ENCODE measurements at places on chromosomes 2 and 18. TPM values are rescaled to one million over a fixed set of nuclear protein-coding genes. Genes with fewer than 3 reads are reported as not detected.

GRCh38 chr2:7019191-7019590 is 102.0 kb downstream of the RNF144A start:
- DNase-seq, result no peak

- DNase-seq, result no peak
Measured at GRCh38 chr2:54855434-54855833, 132.0 kb downstream of the EML6 start.

GRCh38 chr2:95296011-95296410 is 1.1 kb upstream of the KCNIP3 start:
- DNase-seq, result no peak

- no peak for DNase-seq
Measured at GRCh38 chr18:11789716-11790510, 61.3 kb upstream of the CHMP1B start.

Gene SLC4A5
- total RNA-seq, result 4.7 TPM

DNA sequence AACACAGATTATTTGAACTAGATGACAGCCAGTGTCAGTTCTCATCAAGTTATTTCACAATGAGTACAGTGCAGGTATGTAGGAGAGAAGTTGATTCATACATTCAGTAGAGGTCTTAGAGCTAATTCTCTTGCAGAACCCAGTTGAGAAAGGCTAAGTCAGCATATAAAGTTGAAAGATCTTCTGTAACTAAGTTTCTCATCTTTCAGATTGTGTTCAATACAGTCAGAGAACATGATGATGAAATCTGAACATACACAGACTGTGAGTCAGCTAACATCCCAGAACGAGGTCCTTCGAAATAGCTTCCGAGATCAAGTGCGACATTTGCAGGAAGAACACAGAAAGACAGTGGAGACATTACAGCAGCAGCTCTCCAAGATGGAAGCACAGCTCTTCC is 41.9 kb upstream of the LIMS1 start:
- no peak for DNase-seq

Gene CYP26B1
- total RNA-seq, result 2.2 TPM

GRCh38 chr2:101168706-101169105 is 17.5 kb upstream of the TBC1D8 start:
- no peak for DNase-seq

Gene FOXD4L1
- 0.17 TPM for total RNA-seq

GRCh38 chr2:20664071-20664390 is 2.9 kb upstream of the GDF7 start:
- DNase-seq, result no peak

GRCh38 chr18:11946756-11947155 is 34.6 kb upstream of the IMPA2 start:
- no peak for DNase-seq

- DNase-seq, result no peak
Measured at GRCh38 chr2:98472132-98472650, 27.5 kb downstream of the INPP4A start.

GRCh38 chr2:223054193-223054781 is 2.3 kb downstream of the KCNE4 start:
- DNase-seq, result peak; percentile 47

Gene CDH7
- total RNA-seq, result not detected

Gene SIGLEC15
- total RNA-seq, result 4.7 TPM

- DNase-seq, result no peak
Measured at GRCh38 chr2:10022966-10023662, 20.2 kb upstream of the KLF11 start.

Gene ANKRD30BL
- total RNA-seq, result not detected

DNA sequence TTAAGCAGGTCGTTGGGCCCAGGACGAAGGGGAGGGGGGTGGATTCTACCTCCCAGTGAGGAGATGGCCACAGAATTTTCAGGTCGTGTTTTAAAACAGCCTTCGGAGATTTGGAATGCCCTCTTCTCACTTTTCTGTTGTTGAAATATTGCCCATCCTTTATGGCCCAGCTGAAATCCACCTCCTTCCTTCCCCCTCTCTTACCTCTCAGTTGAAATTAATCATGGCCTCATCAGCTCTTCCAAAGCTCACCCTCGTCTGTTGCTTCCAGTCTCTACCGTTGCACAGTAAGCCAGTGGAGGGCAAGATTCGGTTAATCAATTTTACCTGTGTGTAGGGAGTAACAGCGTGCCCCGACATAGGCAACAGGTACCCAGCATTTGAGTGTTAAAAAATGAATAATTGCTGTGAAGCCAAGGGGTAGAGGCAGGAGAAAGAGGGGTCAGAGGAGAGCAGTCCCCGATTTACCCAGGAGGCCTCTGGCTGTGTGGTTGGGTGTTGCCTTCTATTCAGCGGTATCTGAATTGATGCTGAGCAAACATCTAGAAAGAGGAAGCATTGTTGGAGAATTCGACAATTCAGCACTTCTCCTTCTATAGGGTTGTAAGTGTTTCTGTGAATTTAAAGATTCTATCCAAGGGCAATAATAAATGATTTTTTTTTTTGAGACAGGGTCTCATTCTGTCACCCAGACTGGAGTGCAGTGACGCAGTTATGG is 8.6 kb upstream of the PDIA6 start:
- no peak for DNase-seq

- no peak for DNase-seq
Measured at GRCh38 chr2:696463-696862, 19.3 kb upstream of the TMEM18 start.

Gene CRYBA2
- not detected for total RNA-seq

- DNase-seq, result no peak
Measured at GRCh38 chr2:12271589-12271984, 445.1 kb upstream of the TRIB2 start.

Gene TBC1D8
- total RNA-seq, result 72.1 TPM

DNA sequence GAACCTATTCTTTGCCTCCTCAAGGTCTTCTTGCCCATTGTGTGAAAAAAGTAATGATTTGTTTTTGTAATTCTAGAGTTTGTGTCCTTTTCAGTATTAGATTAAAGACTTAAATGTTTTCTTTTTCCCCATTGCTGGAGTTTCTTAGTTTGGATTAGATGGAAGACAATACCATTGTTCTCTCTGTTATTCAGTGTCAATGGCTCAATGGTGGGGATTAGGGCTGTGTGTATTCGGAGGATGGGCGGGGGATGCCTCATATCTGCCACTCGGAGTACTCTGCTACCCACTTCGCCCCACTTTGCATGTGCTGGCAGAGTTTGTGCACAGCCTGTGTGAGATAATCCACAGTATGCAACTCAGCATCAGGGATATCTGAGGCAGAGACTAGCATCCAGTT is 90.1 kb downstream of the KLHL29 start:
- no peak for DNase-seq

Gene C2orf69
- 11.9 TPM for total RNA-seq

- no peak for DNase-seq
Measured at GRCh38 chr2:120958623-120959366, 223.1 kb downstream of the GLI2 start.

DNA sequence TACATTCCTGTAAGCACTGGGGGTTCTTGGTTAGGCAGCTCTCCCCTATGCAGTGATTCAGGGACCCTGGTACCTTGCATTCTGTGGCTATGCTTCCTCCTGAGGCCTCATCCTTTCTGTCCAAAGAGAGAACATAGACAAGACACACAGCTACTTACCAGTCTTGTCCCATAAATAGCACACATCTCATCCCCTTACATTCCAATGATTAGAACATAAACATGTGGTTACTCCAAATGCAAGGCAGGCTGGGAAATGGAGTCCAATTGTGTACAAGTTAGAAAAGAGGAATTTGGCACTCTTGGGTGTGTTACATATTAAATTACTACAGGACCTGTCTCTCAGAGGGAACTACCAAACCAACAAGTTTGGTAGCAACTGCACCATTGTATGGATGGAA is 171.3 kb downstream of the ARHGAP15 start:
- DNase-seq, result no peak

DNA sequence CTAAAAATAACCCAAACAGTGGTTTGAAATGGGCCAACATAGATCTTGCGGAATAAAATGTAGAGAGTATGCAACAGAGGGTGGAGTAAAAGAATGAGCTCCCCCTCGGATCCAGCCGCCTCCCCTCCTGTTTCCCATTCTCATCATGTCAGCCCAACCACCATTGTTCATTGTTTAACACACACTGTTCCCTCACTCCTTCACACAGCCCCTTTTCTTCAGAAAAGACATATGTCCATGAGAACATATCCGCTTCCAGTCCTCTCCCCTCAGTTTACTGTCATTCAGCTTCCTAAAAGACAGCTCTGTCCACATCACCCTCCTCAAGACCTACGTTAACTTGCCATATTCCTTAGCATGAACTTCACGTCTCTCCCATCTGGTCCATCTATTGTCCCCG is 62.9 kb upstream of the SERTAD2 start:
- no peak for DNase-seq

Gene DNMT3A
- 51.2 TPM for total RNA-seq

DNA sequence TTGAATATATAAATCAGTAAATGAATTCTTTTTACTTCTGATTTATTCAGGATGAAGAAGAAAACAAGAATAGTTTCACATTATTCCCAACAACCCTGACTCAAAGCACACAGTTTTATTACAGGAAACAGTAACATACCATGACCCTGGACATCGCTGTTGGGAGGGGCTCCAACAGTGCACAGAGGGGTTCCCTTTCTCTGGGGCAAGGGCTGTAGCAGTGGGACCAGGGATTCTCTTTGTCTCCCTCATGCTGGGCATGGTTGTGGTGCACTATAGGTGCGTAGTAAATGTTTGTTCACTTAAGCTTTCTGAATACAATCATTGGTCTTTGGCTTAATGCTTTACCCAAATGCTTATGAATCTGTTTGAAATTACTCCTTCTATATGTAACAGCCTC is 189.4 kb downstream of the BCL2 start:
- DNase-seq, result no peak

- no peak for DNase-seq
Measured at GRCh38 chr2:12273111-12273510, 443.6 kb upstream of the TRIB2 start.

DNA sequence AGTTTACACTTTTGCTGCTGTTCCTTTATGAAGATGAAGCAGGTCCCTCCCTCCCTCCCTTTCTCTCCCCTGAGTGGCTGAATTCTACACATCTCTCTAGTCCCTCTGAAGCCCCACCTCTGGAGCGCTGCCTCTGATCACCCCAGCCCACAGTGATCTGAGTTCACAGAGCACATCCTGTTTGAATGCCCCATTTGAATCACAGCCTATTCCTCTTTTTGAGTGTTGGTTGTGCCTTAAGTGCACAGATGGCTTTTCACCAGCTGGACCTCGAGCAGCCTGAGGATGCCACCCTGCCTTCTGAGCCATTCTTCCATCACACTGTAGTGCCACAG is 87.1 kb downstream of the ITGB1BP1 start:
- DNase-seq, result no peak

DNA sequence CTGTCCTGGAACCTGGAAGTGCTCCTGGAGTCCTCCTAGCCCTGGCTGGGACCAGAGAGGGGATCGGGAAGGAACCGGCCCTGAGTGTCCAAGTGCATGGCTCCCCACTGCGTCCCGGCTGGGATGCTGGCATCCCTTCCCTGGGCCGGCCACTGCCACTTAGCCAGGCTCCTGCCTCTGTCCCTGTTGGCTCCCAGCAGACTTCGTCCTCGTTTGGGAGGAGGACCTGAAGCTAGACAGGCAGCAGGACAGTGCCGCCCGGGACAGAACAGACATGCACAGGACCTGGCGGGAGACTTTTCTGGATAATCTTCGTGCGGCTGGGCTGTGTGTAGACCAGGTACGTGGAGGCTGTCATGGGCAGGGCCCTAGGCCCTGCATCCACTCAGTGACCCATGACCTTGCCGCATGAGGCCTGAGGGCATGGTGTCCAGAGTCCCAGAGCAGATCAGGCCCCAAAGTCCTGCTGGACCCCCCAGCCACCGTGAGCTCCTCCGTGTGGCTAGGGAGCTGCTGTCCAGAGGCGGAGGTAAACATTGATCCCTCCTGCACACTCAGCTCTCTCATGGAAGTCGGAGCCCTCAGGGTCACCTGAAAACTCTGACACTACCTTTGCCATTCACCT is 7.1 kb downstream of the ANO7 start:
- no peak for DNase-seq

Gene TNFAIP6
- total RNA-seq, result 1.4 TPM

Gene IL1RN
- 32.4 TPM for total RNA-seq

DNA sequence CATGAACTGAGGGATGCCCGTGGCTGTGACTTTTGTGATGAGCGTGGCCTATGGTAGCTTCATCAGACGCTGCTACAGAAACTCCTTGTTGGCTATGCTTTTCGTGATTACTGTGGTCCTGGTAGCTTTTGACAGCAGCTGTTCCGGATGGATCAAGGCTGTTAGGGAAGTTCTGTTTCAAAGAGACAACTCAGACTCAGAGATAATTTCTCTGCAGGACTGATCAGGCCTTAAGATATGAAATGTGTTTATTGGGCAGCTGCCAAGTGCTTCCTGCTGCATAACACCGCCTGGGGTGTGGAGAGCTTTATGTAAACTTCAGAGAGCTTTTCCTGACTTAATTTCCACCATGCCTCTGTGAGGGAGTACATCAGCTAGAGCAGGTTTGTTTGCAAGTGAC is 243.8 kb downstream of the TSN start:
- DNase-seq, result no peak

- no peak for DNase-seq
Measured at GRCh38 chr2:79235135-79235534, 75.6 kb upstream of the REG3A start.

Gene LOXHD1
- total RNA-seq, result 0.12 TPM

Gene IL36B
- total RNA-seq, result not detected

GRCh38 chr2:233323851-233324250 is 16.2 kb downstream of the SAG start:
- DNase-seq, result no peak

- DNase-seq, result no peak
Measured at GRCh38 chr2:205684871-205685313, 2.6 kb downstream of the NRP2 start.

DNA sequence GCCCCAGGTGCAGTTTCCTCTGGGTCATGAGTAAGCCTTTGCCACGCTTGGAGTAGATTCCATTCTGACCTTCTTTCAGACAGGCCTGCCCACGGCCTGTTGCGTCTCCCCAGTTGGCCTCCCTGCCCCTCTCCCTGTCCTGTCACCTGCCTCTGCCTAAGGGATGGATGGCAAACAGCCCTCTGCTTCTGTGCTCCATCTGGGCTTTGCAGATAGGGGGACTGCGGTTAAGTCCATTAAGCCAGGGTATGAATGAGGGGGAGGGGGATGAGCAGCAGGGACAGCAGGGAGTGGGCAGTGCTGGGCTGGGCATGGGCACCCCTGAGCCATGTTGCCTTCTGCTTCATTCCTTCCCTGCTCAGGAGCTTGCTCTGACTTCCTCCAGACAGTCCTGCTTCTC is 37.6 kb upstream of the B3GNT7 start:
- DNase-seq, result no peak

Gene RNF25
- total RNA-seq, result 28.1 TPM

- DNase-seq, result peak; percentile 46
Measured at GRCh38 chr18:75070625-75071483, 138.1 kb downstream of the PTGR3 start.

Gene CHRNG
- not detected for total RNA-seq

- no peak for DNase-seq
Measured at GRCh38 chr2:45822272-45822630, 170.8 kb downstream of the PRKCE start.

GRCh38 chr2:67650291-67651133 is 253.4 kb downstream of the ETAA1 start:
- peak; percentile 87 for DNase-seq

All from mucosa of gallbladder (tissue), 1 donor.